NCI-H226 (cell line): ENCODE measurements at places on chromosomes 5 and 9.
A peak's percentile ranks its signal among the peaks of the same experiment; 100 is the strongest.

GRCh38 chr5:133781436-133782225 is 169.3 kb upstream of the FSTL4 start:
- no peak for DNase-seq

DNA sequence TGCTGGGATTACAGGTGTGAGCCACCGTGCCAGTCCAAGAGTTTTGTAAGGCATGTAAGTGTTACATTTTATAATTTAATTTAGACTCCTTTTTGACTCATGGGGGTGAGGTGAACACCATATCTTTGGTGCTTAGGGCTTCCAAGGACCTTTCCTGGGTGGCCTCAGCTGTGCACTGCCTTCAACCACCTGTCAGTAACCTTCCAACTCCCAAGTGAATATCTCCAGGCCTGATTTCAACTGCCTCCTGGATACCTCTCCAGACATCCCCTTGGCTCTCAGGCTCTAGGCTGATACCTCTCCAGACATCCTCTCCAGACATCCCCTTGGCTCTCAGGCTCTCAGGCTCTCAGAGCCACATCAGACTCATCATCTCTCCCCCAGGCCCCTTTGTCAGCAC is 30.9 kb upstream of the TTLL11 start:
- no peak for DNase-seq

- DNase-seq, result no peak
Measured at GRCh38 chr5:174273325-174273724, 227.8 kb downstream of the NSG2 start.

DNA sequence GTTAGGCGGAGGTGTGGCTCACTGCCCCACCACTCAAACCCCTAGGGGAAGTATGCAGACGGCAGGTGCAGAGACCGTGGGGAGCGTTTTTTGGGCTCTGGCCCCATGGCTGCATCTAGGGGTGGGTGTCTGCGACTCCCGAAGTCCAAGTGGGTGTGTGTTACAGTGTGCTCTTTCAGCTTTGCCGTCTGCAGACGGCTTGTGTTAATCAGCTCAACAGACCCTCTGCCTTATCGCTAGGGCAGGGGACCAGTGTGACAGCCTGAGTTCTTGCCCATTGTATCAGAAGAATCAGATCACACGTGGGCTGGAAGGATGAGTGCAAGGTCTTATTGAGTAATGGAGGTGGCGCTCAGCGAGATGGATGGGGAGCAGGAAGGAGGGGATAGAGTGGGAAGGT is 162.8 kb downstream of the ENC1 start:
- DNase-seq, result no peak

- peak; percentile 87 for DNase-seq
Measured at GRCh38 chr9:127980706-127981558, at the start of gene EEIG1. TSS of gene EEIG1 (minus strand) at chr9:127980989. CDS start at chr9:127980137, 852 bp downstream.
